Type B pancreatic cell (in vitro differentiated cells): ENCODE measurements at places on chromosomes 5 and 9. TPM values are rescaled to one million over a fixed set of nuclear protein-coding genes. Genes with fewer than 3 reads are reported as not detected.

The CLIC3 gene
- total RNA-seq: 38.6 and 63.3 TPM in 2 replicates

The PCDHB4 gene
- 1.3 and 2.7 TPM in 2 replicates for total RNA-seq

The LHX6 gene
- total RNA-seq: 0.48 and 10.0 TPM in 2 replicates

The ROR2 gene
- 7.4 and 48.9 TPM in 2 replicates for total RNA-seq

The MSX2 gene
- 55.6 and 69.7 TPM in 2 replicates for total RNA-seq

DNA sequence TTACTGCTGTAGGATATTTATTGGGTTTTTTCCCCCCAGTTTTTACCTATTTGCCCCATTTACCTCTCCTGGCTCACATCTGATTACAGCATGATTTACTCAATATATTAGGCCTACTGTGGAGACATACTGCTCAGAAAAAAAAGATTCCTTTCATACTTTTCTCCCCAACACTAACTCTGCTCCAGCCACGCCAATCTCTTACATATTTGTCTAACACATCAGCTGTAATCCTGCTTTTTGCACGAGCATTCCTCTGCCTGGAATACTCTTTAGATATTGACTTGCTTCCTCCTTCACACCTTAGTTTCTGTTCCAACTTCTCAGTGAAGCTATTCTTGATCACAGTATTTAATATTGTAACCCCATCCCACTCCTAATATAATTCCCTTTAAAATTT, 158.1 kb upstream of the VCAN start:
- H3K4me1 ChIP-seq: no peaks in the 10 kb centered on the region
- peaks cover 5% of the 10 kb centered on the region for H3K36me3 ChIP-seq
- H3K4me3 ChIP-seq: no peak overlapping the region
- no peak for DNase-seq
- H3K27ac ChIP-seq: no peak overlapping the region

GRCh38 chr5:80255811-80256712, at the start of gene SERINC5:
Gene SERINC5 (minus strand): TSS chr5:80256048. CDS start chr5:80255922, 126 bp downstream.
- peaks cover 32% of the 10 kb centered on the region for H3K4me1 ChIP-seq
- peak within 1 kb of the TSS; percentile 97 for H3K4me3 ChIP-seq
- DNase-seq: peak; percentile 84

GRCh38 chr9:34636791-34637355, 714 bp downstream of the SIGMAR1 start:
- H3K4me1 ChIP-seq: peaks cover 22% of the 10 kb centered on the region
- H3K27me3 ChIP-seq: peaks cover 9% of the 10 kb centered on the region
- peak overlapping the region; percentile 91 for H3K4me3 ChIP-seq
- DNase-seq: no peak

- H3K36me3 ChIP-seq: peaks cover 4% of the 10 kb centered on the region
- no peak overlapping the region for H3K4me3 ChIP-seq
- no peak overlapping the region for H3K27ac ChIP-seq
- H3K27me3 ChIP-seq: peaks cover 30% of the 10 kb centered on the region
Measured at GRCh38 chr5:52994266-52994665, 5.1 kb downstream of the ITGA2 start.

GRCh38 chr9:128916745-128917144, 4.0 kb upstream of the PHYHD1 start:
- no peaks in the 10 kb centered on the region for H3K27me3 ChIP-seq
- DNase-seq: no peak
- peaks cover 4% of the 10 kb centered on the region for H3K36me3 ChIP-seq
- peaks cover 20% of the 10 kb centered on the region for H3K4me1 ChIP-seq
- no peak overlapping the region for H3K27ac ChIP-seq

- no peaks in the 10 kb centered on the region for H3K36me3 ChIP-seq
- H3K4me1 ChIP-seq: peaks cover 10% of the 10 kb centered on the region
- peak overlapping the region; percentile 70 for H3K4me3 ChIP-seq
- no peaks in the 10 kb centered on the region for H3K27me3 ChIP-seq
- no peak for DNase-seq
Measured at GRCh38 chr9:784916-785315, 56.6 kb upstream of the DMRT1 start.

GRCh38 chr9:94865582-94866452, 139.3 kb downstream of the AOPEP start:
- no peaks in the 10 kb centered on the region for H3K27me3 ChIP-seq
- peaks cover 58% of the 10 kb centered on the region for H3K4me1 ChIP-seq
- peaks cover 2% of the 10 kb centered on the region for H3K36me3 ChIP-seq
- no peak for DNase-seq
- peak overlapping the region; percentile 84 for H3K27ac ChIP-seq
- peak overlapping the region; percentile 72 for H3K4me3 ChIP-seq

GRCh38 chr9:106092083-106092482, 397.7 kb downstream of the TMEM38B start:
- no peaks in the 10 kb centered on the region for H3K36me3 ChIP-seq
- DNase-seq: no peak
- H3K27me3 ChIP-seq: no peaks in the 10 kb centered on the region
- H3K4me1 ChIP-seq: no peaks in the 10 kb centered on the region
- H3K27ac ChIP-seq: no peak overlapping the region
